ENCODE measurements at places on chromosomes 3 and 15. TPM values are rescaled to one million over a fixed set of nuclear protein-coding genes. Genes with fewer than 3 reads are reported as not detected.

The GABRR3 gene
- not detected for total RNA-seq

The LRTM1 gene
- not detected for total RNA-seq

The PARP15 gene
- total RNA-seq = 0.28 TPM

The SEMA3G gene
- 4.1 TPM for total RNA-seq

The DGKG gene
- total RNA-seq = 18.0 TPM

The CFAP92 gene
- total RNA-seq = 0.14 TPM

The SETD5 gene
- 97.3 TPM for total RNA-seq

The SH2D7 gene
- total RNA-seq = not detected

Measured in adrenal gland (tissue), 19 donors.